T-helper 2 cell (primary cell): ENCODE measurements at places on chromosomes 2 and 18.

DNA sequence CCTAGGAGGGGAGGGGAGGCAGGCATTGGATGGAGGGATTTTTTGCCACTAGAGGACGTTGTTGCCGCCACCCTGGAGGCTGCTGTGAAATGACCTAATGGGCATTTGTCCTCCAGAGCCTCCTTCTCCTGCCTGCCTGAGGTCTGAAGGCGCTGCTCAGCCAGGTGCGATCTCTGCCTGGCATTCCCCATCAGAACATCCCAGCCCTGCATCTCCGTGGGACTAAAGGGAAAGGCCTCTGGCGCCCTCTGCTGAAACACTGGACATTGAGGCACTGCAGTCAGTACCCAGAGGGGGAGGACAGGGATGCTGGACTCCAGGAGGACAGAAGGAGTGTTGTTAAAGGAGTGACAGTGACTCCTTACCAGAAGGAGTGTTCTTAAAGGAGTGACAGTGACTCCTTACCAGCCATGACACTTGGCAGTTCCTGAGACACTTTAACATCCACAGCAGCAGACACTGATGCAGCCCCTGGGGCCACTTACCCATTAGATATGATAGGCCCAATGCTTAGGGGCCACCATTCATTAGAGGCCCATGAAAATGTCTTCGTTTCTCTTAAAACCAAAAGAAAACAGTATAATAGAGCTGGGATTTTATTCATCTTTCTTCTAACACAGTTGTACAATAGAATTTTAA, 17.0 kb downstream of the THNSL2 start:
- DNase-seq = peak; percentile 6

DNA sequence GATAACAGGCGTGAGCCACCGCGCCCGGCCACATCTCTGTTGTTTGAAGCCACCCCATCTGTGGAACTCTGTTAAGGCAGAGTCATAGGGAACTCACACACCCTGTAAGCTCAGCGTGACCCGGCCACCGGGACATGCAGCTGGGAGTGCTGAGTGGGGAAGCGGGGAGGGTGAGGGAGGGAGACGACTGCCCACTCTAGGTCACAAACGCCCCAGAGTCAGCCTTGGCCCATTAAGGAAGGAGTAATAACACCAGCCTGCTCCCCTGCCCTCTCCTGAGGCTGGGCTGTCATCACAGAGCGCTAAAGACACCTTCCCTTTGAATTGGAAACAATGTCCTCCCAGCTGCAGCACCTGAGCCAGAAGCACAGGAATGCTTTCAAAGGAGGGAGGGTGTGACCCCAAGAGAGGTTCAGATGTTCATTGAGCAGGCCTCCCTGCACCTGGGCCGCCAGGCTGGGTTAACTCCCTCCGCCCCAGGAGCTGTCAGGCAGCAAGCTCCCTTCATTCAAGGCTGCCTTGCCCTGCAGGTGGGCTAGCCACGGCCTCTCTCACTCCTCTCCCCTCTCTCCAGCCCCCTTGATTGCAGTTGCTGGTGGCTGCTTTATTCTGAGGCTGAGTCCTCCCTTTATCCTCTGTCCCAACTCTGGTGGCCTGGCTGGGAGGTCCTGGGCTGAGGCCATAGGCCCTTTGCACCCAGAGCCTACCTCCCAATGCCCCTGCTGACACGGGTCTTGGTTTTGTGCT, 77.2 kb upstream of the HPCAL1 start:
- DNase-seq = no peak

- no peak for DNase-seq
These were observed 100.5 kb upstream of the SETBP1 start for GRCh38 chr18:44580159-44580558.

GRCh38 chr2:212938144-212938793, 213.1 kb downstream of the IKZF2 start:
- no peak for DNase-seq

- DNase-seq = no peak
These were observed 27.2 kb downstream of the GALNT14 start for GRCh38 chr2:31110998-31111397.

DNA sequence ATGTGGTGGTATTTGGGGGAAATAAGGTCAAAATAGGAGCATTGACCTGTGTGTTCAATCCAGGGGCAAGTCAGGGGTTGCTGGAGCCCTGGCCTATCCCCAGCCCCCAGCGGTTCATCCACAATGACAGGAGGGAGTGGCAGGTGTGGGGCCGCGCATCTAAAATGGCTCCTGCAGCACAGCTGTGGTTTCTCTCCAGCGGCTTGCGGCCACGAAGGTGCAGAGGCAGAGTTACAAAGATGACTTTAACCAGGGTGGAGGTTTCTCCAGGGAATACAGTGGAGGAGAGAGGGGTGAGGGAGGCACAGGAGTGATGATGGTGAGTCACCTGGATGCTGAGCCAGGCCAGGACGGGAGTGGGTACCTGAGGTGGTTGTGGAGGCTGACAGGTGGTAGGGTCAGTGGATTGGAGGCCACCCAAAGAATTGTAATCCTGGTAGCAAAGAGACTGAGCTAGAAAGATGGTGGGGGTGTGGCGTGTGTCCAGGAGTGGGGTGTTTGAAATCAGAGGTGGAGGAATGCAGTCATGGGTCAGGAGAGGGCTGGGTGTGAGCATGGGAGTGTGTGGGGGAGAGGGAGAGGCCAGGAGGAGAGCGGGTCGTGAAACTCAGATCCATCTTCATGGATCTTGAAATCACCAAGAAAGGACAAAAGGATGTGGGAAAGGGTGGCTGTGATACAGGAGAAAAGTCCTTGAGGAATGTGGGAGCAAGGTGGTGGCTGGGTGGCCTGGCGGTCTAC, 83.2 kb downstream of the CTIF start:
- no peak for DNase-seq

DNA sequence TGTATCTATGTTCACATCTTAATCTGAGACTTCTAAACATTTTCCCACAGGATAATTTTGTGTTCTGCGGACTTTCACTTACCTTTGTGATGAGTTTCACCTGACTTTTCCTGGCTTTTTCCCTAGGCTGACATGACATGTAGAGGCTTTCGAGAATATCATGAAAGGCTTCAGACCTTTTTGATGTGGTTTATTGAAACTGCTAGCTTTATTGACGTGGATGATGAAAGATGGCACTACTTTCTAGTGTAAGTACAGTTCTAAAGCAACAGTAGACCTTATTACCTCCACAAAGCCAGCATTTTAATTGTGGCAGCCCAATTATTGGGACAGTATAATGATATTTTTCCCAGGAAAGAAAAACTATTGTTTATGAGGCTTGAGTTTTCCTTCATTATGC, 34.1 kb upstream of the METAP1D start:
- no peak for DNase-seq

- DNase-seq = no peak
These were observed 17.5 kb downstream of the KIDINS220 start for GRCh38 chr2:8819948-8820347.

- DNase-seq = no peak
These were observed 19.1 kb upstream of the STPG4 start for GRCh38 chr2:47173986-47174732.

DNA sequence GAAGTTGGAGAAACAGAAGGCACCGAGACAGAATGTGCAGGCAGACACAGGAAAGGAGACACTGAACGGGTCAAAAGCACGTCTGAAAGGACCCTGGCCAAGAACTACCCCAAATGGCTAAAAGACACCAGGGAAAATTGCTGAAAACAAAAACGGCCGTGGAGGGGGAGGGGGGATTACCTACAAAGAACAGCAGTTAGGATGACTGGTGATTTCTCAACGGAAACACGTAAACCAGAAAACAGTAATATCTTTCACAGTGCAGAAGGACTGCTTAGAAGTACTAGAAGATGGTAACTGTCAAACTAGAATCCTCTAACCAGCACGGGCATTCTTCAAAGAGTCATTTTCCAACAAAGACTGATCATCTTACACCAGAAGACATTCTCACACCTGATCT, 142.6 kb downstream of the HDAC4 start:
- DNase-seq = no peak

DNA sequence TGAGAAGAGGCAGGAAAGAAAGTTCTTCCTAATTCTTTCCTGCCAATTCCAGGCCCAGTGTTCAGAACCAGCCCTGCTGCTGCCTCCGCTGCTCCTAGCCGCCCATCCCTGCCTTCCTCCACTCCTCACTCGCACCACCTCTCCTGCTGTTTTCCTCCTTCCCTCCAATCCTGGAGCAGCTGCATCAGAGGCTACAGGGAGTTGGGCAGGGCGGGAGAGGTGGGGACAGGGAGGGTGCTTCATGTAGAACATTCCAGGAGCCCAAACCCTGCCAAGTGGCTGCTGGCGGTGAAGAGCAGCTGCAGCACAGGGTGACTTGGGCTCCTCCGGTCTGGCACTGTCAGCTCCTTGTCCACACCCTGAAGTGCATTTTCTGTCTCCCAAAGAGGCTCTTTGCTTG, 176.3 kb downstream of the TNS1 start:
- DNase-seq = no peak

- no peak for DNase-seq
These were observed 42.5 kb downstream of the DOCK10 start for GRCh38 chr2:224999754-225000153.

DNA sequence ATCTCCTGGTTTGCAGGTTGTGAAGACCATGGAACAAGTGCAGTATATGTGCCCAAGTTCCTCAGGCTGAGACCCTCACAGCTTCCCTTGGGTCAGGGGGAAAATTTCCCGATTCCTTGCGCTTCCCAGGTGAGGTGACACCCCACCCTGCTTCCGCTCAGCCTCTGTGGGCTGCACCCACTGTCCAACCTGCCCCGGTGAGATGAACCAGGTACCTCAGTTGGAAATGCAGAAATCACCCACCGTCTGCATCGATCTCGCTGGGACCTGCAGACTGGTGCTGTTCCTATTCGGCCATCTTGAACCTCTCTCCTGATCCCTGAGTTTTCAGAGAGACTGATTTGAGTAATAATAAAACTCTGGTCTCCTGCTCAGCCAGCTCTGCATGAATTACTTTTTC, 30.6 kb downstream of the CHCHD5 start:
- DNase-seq = no peak

DNA sequence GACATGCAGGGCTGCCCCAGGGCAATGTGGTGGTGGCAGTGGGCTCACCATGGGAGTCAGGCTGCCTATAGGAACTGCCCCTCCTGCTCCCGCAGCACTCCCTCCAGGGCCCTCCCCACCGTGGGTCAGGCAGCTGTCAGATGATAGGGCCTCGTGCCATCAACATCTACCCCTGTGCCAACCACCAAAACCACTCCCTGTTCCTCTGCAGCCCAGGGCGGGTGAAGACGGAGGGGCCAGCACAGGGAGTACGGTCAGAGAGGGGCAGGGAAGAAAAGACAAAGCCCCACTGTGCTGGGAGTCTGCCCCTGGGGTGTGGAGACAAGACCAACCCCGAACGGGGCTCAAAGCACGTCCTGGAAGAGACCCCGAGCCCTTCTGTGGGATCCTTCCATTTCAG, 97.4 kb downstream of the TNS1 start:
- no peak for DNase-seq

DNA sequence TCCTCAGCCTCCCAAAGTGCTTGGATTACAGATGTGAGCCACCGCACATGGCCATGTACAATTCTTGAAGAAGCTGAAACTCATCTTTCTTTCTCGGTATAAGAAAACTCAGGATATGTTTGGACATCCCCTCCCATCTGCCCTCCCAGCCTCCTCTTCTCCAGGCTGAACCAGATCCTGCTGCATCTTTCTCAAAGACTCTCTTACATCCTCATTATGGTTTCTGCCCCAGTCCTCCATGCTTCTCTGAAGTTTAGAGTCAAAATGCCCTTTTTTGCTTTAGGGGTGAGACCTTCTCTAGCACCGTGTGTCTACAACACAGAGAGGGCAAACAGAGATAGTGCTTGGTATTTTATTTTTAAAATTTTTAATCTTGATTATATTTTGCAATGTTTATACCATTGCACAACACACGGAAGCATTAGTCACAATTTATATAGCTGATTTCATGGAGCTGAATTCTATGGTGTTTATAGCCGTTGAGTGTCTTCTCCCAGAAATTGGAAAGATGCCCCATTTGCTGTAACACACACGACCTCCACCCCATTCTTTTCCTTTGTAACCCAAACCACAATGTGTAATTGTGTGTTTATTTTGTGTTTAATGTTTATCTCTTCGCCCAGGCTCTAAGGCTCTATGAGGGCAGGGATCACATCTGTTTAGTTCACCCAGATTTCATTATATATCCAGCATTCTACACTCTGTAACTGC, 206.0 kb upstream of the TNP1 start:
- no peak for DNase-seq

DNA sequence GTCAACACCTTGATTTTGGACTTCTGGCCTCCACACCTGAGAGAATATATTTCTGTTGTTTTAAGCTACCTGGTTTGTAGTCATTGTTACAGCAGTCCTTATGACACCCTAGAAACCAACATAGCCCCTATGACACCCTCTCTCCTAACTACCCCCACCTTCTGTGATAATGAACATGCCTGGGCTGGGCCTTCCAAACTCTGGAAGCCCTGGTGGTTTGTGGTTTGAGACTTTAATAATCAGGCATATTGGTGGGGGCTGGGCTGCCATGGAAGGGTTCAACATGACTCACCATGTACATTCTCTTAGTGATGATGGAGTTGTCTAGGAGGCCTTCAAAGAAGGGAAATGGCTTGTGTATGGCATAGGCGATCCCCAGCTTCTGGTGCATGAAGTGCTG, 3.3 kb downstream of the SP110 start:
- no peak for DNase-seq

DNA sequence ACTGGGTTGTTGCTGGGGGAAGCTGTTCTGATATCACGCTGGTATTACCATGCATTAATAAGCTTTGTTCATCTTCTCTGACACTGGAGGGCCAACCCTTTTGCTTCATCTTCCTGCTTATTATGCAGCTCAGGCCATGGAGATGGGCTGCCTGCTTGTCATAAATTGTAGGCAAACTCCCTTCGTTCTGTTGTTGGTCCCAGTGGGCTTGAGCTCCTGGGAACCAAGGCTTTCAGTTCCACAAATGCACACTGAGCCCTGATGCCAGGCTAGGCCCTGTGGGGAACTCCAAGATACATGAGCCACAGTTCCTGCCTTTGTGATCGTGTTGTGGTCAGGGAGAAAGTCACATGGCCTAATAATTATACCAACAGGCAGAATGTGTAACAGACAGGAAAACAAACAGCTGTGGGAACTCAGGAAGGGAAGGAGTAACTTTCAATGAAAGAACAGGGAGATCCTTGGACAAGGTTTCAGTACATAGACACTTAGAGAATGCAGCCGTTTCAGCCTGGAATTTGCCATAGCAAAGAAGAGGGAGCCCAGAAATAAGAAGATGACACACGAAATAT, 49.0 kb upstream of the BCL2L11 start:
- no peak for DNase-seq

DNA sequence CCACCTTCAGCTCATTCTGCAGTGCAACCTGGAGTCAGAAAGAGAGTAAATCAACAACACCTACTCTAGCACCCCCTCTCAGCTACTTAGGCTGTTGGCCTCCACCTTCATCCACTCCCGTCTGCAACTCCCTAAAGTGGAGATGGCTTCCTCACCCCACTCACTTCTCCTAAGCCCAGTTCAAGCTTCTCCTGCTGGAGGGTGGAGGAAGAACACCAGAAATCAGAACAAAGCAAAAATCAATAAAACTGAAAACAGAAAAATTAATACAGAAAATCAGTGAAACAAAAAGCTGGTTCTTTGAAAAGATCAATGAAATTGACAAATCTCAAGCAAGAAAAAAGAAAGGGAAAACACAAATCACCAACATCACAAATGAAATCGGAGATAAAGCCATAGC, 191.7 kb downstream of the ANAPC1 start:
- no peak for DNase-seq
